Body of pancreas (tissue), 4 donors: ENCODE measurements at places on chromosomes 3 and 15.

DNA sequence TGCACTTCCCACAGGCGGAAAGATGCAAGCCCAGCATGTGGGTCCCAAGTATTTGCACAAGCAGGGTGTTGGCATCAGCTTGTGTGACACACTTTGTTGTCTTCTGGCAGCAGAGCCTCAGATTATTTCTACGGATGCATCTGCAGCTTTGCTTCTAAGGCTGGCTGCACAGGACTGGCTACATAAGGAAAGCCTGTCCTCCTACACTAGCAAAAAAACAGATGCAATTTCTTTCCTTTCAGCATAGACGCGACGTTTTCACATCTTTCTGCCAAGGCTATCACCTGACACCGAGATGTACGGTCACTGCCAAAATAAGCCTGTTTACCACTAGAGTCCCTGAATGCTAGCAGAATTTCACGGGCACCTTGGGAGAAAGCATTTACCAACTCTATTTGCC, 13.5 kb downstream of the MRPS11 start:
- peak; percentile 32 for DNase-seq

GRCh38 chr15:40379853-40380252, 2.7 kb upstream of the KNSTRN start:
- DNase-seq = peak; percentile 71

GRCh38 chr3:56845505-56845904, 43.8 kb upstream of the ARHGEF3 start:
- DNase-seq = no peak

- DNase-seq = no peak
Measured at GRCh38 chr3:86168512-86168911, 822.4 kb downstream of the VGLL3 start.

- no peak for DNase-seq
Measured at GRCh38 chr15:58628206-58628947, 121.1 kb downstream of the ADAM10 start.

DNA sequence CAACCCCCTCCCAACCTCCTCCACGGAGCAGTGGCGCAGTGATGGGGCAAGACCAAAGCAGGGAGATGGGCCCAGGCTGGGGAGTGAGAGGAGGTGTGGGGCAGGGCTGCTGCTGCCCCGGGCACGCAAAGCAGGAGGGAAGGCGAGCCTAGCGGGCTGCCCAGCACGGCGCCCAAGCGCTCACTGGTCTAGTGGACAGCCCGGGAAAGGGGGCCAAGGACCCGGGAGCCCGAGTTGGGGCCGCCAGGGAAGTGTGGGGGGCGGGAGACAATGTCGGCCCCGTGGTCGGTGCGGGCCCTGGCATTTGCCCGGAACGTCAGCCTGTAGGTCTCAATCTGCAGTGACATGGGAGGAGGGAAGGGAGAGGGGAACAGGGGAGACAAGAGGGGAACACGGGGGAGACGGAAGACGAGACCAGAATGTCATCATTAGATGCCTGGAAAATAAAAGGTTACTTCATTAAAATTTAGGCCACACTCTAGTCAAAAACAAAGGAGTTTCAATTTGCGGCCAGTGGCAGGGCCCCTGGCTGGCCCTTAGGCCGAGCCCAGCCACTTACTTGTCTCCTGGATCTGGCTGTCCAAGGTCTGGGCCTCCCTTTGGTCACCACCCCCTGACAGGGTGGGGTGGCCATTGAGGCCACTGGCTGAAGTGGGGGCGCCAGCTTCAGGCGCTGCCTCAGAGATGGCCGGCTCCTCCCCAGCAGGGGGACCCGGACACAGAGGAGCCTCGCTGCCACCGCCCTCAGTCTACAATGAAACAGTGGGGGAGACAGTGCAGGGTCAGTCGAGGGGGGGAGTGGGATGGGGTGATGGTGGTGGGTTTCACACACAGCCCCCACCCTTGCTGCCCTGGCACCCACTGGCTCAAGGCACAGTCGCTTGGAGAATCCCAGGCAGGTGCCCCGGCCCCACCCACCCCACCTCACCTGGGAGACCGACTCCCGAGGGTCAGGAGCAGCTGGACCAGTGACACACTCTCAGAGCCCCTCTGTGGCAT, 50.0 kb downstream of the DHX30 start:
- DNase-seq = no peak

- no peak for DNase-seq
Measured at GRCh38 chr3:102017784-102018183, 168.5 kb downstream of the NFKBIZ start.

DNA sequence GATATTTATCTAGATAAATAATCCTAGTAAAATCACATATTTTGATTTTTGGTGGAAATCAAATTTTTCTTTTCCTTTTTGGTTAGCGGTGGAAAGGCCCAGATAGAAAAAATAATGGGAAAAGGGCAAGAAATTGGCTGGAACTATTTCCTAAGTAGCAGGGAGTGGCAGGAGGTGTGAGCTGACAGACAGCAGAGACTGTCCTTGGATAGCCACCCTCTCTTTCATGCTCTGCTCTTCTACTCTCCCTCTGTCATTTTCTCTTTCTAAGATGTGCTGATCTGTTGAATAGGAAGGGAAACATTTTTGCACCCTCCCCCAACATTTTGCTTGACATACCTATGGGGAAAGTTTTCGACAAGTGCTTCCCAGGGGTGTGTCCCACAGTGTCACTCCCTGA, 18.9 kb upstream of the ONECUT1 start:
- DNase-seq = no peak

GRCh38 chr15:63233667-63234423, 43.6 kb upstream of the APH1B start:
- DNase-seq = no peak

DNA sequence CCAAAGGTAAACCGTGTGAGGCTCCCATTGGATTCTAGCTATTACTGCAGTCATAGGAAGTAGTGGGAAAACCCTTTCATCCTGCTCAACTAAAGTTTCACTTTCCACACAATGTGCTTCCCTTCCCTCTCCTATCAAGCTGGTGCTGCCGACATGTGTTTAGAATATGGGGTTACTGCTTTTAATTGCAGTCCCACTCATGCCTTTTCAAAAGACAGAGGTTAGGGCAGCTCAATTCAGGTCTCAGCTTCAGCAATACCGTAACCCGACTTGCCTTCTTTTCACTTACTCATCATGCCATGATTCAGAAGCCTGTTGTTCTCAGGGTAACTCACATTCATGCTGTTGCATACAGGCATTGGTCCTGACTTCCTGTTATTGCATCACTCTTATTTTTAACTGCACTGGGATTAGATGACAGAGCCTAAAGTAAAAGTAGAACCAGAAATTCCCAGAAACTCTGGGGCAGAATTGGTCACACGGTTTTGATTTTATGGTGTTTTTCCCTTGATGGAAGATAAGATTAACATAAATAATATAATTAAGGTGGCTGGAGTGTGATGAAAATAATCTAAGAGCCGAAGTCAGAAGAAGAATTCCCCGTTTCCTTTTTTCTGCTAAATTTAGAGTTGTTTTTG, 45.7 kb downstream of the C2CD4B start:
- DNase-seq = peak; percentile 62

DNA sequence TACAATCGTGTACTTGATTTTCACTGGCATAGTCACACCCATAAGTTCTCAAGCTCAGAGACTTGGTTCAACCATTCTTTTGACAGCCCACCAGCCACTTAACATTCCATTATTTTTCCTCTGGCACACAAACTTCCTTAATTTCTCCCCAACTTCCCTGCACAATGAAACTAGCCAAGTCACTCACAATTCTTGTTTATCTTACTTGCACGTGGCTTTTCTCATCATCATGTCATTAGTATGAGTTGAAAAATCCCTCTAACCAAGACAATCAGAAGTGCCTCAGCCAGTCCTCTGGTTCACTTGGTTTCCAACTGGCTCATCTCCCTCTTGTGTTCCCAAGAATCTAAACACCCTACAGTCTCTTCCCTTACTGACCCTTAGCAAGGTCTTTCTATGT, 110.5 kb upstream of the PTPRG start:
- DNase-seq = no peak

DNA sequence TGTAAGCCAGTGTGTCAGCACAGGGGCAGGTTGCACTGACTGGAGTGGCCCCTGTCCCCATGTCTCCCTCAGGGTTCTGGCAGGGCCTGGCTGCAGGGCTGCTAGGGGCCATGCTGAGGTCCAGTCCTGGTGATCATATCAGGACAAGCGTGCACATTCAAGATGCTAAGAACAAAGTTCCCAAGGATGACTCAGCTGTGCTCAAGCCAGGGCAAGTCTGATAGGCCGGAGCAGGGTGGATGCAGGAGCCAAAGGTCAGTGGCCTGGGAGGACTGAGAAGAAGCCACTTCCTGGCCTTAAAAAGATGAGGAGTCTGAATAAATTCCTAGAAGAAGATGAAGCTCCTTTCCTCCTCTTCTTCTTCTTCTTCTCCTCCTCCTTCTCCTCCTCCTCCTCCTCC, 353.2 kb downstream of the AGBL1 start:
- DNase-seq = no peak

DNA sequence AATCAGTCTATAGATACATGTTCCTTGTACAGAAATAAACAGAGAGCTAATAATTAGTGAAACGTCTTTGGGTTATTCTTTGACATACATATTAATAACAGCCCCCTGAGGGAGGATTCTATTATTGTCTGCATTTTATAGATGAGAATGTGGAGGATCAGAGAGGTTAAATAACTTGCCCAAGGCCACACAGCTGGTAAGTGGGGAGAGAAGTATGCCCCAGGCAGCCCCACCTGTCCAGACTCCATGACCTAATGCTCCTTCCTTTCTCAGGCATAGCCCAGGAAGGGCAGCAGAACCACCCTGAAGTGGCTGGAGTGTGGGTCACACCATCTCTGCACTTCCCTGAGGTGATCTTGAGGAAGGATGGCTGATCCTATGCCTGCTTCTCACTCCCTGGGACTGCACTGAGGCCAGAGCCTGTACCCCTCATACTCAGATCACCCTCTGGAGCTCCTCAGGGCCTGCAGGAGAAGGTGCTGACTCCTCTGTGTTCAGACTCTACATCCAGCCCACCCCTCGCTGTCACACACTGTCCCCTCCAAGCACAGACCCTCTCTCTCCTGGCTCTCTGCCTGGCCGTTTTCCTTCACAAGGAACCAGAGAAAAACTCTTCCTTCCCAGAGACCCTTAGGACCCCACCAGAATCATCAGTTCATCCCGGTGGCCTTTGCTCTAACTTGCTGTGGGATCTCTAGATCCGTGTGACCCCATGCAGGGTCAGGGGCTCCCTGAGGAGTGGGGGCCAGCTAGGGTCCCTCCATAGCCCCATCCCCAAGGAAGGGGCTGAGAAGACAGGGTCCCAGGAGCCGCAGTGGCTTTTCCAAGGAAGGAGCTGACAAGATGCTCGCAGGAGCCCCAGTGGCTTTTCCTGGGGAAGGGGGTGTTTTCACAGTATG, 4.4 kb upstream of the HHATL start:
- DNase-seq = no peak

GRCh38 chr3:161989012-161989411, 492.4 kb downstream of the OTOL1 start:
- no peak for DNase-seq

- DNase-seq = peak; percentile 60
Measured at GRCh38 chr3:66475386-66476020, 25.3 kb downstream of the LRIG1 start.

GRCh38 chr3:28601291-28601690, 252.7 kb upstream of the AZI2 start:
- DNase-seq = peak; percentile 31

DNA sequence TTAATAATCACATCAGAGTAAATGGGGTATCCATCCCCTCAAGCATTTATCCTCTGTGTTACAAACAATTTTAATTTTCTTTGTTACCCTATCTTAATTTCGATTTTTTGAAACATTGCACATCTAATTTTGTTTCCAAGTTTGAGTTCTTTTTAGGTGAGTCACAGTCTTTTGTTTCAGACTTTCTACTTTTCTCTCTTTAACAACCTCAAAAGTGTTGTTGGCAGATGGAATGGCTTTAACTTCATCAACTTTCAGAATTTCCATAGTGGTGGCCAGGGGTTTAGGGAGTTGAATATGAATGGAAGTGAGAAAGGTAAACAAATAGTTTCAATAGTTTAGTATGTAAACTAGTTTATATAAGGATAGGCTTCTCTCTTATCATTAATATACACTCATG, 223.0 kb upstream of the MLF1 start:
- DNase-seq = no peak

DNA sequence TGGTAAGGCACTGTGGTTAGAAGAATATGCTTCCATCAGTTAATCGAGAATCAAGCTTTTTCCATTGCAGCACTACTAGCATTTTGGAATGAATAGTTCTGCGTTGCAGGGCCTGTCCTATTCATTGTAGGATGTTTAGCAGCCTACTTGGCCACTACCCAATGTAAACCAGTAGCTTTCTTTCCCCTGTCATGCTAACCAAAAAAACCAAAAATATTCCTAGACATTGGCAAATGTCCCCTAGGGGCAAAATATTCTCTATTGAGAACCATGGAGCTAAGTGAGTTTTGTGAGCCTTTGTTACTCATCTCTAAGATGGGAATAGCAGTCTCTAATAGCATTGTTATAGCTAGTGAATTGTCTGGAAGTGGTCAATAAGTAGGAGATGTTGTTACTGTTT, 187.2 kb downstream of the CADPS start:
- DNase-seq = no peak

DNA sequence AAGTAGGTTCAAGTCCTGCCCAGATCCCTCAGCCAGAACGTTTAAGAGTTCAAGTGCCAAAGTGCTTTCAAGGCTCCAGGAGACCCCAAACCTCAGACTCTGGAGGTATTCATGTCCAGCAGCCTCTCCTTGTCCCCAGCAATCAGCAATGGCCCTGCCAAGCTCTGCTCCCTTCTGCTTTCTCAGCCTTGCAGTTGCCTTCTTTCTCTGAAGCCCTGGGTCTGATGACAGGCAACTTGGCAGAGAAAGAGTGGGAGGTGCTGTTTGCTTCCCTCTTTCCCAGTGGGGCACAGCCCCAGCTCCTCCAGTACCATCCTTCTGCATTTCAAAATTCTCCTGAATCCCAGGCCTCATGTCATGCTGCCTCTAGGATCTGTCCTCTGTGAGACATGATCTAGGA, 40.2 kb downstream of the ATP2B2 start:
- no peak for DNase-seq

DNA sequence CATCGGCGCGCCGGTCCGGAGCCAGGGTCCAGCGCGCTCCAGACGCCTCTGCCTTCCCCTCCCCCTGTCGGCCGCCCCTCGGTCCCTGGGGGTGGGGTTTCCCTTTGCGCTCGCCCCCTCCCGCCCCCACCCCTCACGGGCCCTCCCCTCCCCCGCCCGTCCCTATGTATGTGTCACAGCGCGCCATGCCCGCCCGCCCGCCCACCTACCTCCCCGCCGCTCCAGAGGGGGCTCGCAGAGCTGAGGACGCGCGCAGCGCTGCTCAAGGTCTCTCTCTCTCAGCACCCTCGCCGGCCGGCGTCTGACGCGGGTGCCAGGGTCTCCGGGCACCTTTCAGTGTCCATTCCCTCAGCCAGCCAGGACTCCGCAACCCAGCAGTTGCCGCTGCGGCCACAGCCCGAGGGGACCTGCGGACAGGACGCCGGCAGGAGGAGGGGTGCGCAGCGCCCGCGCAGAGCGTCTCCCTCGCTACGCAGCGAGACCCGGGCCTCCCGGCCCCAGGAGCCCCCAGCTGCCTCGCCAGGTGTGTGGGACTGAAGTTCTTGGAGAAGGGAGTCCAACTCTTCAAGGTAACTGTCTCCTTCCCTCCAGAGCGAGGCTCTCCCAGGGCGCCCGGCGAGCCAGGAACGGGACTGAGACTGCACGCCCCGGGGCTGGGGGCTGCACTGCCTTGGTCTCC, at the start of gene ACAN:
TSS of gene ACAN (plus strand) at position 196 of the 679 bp plus-strand sequence. CDS start 32,771 bp downstream, outside the sequence.
- no peak for DNase-seq

- no peak for DNase-seq
Measured at GRCh38 chr15:63135804-63136203, 14.1 kb downstream of the LACTB start.
